NCI-H2107 (cell line): ENCODE measurements at places on chromosomes 13 and 19.

DNA sequence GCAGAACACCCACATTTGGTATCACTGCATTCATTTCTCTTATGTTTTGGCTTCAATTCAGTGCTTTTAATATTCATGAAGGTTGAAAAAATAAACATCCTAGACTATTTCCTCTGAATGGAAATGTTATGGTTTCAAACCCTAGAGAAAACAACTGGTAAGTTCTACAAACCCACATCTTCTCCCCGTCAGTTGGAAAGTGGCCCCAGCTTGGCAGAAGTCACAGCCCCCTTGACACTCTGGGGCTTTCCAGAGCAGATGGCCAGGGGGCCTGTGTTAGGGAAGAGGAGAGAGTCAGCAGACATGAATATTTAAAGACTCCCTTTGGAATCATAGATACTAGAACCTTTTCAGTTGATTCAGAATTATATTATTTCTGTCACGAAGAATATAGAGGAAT is 123.9 kb downstream of the SHISA2 start:
- DNase-seq: no peak

DNA sequence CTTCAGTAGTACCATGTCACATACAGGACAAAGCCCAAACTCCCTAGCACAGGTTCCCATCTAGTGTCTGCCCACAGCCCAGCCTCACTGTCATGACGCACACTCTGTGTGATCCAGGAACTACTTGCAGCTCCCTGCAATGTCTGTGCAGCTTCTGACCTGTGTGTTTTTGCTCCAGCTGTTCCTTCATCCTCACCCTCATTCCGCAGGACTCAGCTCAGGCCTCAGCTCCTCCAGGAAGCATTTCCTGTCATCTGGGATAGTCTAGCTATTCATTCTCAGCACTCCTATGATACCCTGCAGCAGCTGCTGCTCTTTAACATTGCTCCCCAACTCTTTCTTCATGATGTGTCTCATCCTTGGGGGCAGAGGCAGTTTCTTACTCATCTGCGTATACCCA is 56.1 kb downstream of the ENOX1 start:
- DNase-seq: no peak

DNA sequence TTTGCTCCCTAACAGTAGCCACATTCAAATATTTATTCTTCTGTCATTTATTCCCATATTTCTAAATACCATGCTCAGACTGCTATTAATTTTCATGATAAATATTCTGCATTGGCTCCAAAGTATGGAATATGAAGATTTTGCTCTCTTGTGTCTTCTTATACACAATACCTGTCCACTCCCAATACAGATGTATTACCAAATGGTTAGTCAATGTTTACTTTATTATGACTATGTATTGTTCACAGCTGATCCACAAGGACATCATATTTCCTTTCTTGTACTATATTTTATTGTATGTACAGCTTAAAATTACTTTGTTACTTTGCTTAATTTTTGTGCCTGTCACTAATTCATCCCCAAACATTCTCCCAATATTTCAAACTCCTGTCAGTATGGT is 322.3 kb downstream of the OXGR1 start:
- DNase-seq: no peak

- no peak for DNase-seq
Observed at GRCh38 chr19:5271145-5271544, 69.5 kb downstream of the PTPRS start.

- no peak for DNase-seq
Observed at GRCh38 chr13:51243832-51244231, 21.6 kb downstream of the FAM124A start.

DNA sequence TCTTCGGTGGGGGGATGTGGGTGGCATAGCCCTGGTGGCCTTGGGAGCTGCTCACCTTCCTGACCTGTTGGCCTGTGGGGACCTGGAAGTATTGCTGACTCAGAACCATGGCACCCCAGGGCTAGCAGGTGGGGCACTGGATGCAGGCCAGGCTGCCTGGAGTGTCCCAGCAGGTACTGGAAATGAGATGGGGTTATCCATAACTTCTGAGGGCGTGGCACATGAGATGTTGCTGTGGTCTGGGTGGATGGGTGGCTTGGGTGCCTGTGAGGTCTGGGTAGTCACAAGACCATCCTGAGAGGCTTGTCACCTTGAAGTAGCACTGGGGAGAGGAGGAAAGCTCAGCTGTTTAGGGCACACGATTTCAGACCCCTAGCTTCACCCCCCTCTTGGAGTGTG is 636 bp upstream of the RNF225 start:
- no peak for DNase-seq

GRCh38 chr19:1505012-1505411 is 7.8 kb downstream of the ADAMTSL5 start:
- no peak for DNase-seq

- DNase-seq: no peak
Observed at GRCh38 chr13:79867254-79867653, 386.3 kb downstream of the NDFIP2 start.

DNA sequence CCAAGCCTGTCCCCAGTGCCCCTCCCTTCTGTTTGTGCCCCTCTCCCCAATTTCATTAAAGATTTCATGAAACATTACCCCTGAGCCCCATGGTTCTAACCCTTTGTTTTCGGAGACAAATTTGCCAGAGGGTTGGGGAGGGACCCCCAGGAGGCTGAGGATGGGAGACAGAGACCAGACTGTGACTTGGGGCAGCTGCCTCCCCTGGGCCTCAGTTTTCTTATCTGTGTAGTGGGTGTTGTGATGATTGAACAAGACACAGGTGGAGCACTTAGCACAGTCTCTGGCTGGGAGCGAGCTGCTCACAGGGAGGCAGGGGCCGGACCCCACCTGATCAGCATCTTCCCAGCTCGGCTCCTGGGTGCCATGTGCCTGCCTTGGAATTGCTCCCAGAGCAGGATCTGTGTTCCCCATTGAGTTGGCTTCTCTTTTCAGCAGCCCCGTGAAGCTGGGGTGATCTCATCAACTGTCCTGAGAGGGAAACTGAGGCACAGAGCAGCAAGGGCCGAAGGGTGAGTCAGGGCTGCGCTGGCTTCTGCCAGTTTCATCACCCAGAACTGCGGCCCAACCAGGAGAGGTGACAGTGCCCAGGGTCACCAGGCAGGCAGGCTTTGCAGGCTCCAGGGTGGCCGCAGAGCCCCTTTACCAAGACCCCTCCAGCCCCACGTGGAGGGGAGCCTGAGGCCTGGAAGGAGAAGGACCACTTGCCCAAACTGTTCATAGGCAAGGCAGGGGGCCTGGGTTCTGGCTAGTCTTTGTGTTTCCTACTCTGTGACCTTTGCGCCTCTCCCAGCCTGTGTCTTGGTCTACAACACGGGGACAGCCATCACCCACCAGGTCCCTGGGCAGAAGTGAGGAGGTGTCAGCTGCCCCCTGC is 6.9 kb downstream of the IRF3 start:
- no peak for DNase-seq

DNA sequence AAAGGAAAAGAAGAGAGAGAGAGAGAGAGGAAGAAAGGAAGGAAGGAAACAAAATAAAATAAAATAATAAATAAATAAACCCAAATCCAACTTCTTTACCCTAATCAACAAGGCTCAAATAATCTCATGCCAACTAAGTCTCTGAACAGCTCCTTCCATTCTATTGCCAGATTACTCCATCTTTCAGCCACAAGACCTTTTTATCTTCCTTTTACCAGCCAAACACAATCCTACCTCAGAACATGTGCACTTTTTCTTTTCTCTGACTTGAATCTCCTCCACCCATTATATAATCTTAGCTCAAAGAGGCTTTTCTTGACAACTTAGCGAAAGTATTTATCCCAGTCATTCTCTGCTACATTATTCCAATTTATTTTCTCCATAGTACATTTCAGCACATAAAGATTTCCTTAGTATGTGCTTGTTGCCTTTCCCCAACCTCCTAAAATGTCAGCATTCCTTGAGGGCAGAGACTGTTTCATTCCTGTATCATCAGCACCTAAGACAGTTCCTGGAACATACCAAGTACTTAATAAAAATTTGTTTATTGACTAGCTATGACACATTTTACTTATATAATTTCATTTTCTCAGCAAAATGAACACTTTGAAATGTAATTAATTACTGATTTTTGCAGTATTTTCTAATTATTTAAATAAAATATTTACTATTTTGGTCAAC is 33.5 kb upstream of the USPL1 start:
- DNase-seq: no peak

DNA sequence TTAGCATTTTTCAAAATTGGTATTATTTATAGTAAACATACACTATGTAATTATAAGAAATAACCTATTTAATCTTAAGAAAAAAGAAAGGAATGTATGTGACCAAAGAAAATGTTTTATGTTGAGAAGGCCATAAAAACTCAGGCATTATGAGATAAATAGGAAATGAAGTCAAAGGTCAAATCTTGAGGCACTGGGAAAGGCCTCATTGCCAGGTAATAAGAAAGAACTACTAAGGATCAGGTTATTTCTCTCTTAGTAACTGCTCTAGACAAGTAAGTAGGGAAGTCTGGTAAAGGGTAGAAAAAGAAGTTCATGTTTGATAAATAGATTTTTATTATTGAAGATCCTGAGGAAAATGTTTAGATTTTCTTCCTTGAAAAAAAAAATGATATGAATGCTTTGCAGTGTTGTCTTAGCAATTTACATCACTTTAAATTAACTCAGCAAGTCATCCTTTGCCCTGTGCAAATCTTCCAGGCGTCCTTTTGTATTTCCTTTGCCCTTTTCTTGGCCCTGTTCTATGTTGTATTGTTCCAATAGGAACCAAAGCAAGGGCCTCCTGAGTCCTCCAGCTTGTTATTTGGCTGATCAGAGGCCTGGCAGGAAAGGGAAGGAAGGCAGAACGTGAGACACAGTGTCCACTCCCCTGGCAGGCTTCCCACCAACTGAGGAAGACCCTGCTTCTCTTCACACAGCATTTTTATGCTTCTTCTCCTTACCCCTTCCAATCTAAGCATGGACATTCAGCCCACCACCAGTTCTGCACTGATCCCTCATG is 260.4 kb upstream of the MIR17HG start:
- DNase-seq: no peak

- DNase-seq: no peak
Observed at GRCh38 chr13:43156916-43157315, 133.5 kb downstream of the DNAJC15 start.

DNA sequence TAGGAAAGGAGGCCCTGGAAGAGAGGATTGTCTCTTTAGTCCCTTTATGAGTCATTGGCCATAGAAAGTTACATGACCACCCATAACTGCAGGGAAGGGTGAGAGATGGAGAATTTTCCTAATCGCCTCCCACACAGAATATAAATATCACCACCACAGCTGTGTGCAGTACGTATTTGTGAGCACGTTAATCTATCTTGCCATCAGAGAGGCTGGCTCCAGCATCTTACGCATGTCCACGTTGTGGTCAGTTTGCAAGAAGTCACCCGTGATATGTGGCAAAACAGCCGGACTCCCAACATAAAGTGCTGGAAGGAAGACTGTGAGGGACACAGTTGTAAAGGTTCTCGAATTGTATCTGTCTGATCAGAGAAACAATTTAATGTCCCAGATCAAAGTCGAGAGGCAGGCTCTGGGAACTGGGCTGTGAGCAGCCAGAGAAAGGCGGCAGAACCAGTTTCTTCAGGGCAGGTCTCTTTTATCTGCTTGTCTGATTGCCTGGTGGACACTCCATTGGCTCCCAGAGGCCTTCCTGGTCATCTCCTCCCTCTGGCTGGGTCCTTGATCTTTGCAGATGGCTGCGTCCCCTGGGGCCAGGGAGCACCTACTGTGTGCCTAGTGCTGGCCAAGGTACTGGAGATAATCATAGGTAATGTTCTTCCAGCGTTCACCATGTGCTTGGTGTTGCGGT is 74.9 kb downstream of the SIPA1L3 start:
- DNase-seq: no peak

DNA sequence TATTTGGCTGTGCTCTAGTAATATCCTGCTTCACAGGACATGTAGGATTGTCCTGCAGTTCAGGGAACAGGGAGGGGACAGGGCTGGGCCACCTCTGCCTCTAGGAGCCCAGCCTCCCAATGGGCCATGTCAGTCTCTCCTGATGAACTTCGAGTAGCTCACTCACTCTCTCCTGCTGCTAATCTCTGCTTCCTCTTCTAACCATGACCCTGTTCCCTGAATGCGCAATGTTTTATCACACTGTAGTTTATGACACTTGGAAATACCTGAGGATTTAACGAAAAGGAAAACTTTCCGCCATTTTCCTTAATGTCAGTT is 9.2 kb downstream of the PARP4 start:
- no peak for DNase-seq

DNA sequence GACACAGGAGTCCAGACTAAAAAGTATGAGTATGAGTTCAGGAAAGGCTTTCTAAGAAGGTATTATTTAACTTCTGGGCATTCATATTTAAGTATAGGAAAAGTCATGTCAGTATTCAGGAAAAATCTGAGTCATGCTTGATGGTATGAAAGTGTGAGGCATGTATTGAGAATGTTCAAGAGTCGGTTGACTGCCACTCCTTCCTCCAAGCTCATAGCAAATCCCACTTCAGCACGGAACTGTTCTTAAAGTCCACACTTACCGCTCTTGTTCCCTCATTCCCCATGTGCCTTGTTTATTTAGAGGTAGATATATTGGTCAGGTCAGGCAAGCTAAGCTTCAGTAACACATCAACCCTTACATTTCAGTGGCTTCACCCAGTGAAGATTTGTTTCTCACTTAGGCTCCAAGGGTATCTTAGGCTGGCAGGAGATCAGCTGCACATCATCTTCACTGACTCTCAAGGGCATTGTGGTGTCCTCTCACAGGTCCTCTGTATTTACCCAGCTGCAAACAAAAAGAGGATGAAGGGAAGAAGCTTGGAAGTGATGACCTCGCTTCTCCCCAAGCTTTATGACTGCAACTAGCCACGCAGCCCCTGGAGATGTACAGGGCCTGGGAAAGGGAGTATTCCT is 1189.2 kb downstream of the EFNB2 start:
- DNase-seq: no peak

- no peak for DNase-seq
Observed at GRCh38 chr13:60453490-60453889, 56.5 kb downstream of the TDRD3 start.

- DNase-seq: peak; percentile 45
Observed at GRCh38 chr13:50685491-50685890, 158.0 kb downstream of the DLEU7 start.

DNA sequence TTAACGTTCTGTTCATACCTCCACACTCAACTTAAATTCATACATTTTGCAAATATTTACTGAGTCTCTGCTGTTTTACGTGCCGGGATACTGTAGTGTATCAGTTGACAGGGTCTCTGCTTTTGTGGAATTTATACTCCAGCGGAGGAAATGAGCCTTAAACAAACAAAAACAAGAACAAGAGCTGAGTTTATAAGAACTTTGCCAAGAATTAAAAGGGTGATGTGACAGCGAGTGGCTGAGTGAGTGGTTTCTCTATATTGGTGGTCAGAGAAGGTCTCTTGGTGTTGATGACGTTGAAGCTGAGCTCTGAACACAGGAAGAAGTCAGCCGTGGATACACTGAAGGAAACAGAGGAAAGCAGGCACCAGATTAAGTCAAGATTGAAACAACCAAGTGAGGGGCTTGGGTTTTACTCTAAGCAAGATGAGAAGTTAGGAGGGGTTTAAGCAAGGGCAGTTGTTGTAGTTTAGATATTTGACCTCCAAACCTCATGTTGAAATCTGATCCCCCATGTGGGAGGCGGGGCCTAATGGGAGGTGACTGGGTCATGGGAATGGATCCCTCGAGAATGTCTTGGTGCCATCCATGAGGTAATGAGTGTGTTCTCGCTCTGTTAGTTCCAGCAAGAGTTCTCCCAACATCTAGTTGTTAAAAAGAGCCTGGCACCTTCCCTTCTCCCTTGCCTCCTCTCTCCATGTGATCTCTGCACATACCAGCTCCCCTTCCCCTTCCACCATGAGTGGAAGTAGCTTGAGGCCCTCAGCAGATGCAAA is 248.3 kb downstream of the DCLK1 start:
- no peak for DNase-seq
